Mammary epithelial cell (primary cell): ENCODE measurements at places on chromosomes 7 and 10.

DNA sequence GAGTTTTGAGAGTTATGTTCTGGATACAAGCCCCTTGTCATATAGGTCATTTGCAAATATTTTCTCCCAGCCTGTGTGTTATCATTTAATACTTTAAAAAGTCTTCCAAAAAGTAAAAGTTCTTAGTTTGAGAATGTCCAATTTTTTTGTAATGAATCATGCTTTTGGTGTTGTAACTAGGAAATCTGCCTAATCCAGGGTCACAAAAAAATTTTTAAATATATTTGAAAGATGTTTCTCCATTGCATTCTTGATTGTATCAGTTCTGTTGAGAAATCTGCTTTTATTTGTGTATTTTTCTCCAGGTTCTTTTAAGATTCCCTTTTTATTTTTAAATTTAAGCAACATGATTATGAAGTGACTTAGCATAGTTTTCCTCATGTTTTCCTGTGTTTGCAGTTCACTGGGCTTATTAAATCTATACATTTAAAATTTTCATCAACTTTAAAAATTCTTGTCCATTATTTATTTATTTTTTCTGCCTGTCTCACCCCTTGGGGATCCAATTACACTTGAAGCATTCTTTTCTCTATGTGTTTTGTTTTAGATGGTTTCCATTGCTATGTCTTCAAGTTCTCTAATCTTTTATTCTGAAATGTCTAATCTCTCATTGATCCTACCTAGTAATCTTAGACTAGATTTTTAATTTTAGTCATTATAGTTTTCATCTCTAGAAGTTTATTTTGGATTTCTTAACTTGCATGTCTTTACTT is 47.0 kb downstream of the CCDC71L start:
- no peak for DNase-seq

GRCh38 chr10:47196691-47197090 is 103.3 kb upstream of the GDF10 start:
- DNase-seq = no peak

DNA sequence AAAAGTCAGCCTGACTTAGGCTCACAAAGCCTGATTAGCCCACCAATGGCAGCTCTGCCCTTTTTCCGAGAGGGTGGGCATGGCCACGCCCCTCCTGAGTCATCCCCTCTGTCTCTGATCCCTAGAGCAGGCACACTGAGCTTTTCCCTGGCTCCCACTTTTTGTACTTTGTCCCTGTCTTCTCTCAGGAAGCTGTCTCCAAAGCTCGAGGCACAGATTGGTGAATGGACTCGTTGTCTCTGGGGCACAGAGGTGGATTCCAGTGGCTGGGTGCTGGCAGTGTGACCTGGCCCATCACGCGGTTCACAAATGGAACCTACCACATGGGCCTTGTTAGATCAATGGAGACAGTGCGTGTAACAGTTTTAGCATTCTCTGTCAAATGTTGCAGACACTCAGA is 313.5 kb downstream of the WDR37 start:
- no peak for DNase-seq

GRCh38 chr10:72499701-72500100 is 126.2 kb downstream of the MICU1 start:
- no peak for DNase-seq

DNA sequence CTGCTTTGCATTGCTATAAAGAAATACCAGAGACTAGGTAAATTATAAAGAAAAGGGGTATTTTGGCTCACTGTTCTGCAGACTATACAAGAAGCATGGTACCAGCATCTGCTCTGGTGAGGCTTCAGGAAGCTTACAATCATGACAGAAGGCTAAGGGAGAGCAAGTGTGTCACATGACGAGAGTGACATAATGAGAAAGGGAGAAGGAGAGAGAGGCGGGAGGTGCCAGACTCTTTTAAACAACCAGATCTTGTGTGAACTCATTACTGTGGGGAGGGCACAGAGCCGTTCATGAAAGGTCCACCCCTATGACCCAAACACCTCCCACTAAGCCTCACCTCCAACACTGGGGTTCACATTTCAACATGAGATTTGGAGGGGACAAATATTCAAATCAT is 59.0 kb upstream of the WNT16 start:
- DNase-seq = no peak
